Fibroblast of the aortic adventitia (primary cell): ENCODE measurements at places on chromosomes 7 and 10. TPM values are rescaled to one million over a fixed set of nuclear protein-coding genes. Genes with fewer than 3 reads are reported as not detected.

Gene CYP3A5
- total RNA-seq: 1.1 and 2.9 TPM in 2 replicates

Gene NODAL
- not detected in 2 replicates for total RNA-seq

Gene NKX6-2
- not detected in 2 replicates for total RNA-seq

Gene JAKMIP3
- 0.09 and 1.1 TPM in 2 replicates for total RNA-seq

Gene DEPP1
- total RNA-seq: 17.3 and 73.8 TPM in 2 replicates

Gene CLEC2L
- total RNA-seq: not detected in 2 replicates

Gene LRRC61
- total RNA-seq: 0.09 and 2.2 TPM in 2 replicates

Gene DTX2
- total RNA-seq: 3.8 and 6.6 TPM in 2 replicates

Gene EPC1
- 26.7 and 56.9 TPM in 2 replicates for total RNA-seq

Gene TAS2R3
- 1.2 and 2.5 TPM in 2 replicates for total RNA-seq

Gene MSMB
- not detected in 2 replicates for total RNA-seq

Gene C10orf88
- 5.9 and 7.8 TPM in 2 replicates for total RNA-seq

Gene ANKRD61
- total RNA-seq: not detected in 2 replicates

Gene ANKRD2
- total RNA-seq: 0.27 and 0.57 TPM in 2 replicates

Gene POLR2J2
- total RNA-seq: 3.3 and 11.4 TPM in 2 replicates

Gene SORCS1
- total RNA-seq: not detected in 2 replicates

Gene TMEM139
- total RNA-seq: not detected in 2 replicates

Gene A1CF
- total RNA-seq: not detected in 2 replicates

Gene CPVL
- 0.54 and 3.2 TPM in 2 replicates for total RNA-seq

Gene CYP3A4
- total RNA-seq: not detected in 2 replicates

Gene SPDYE9
- total RNA-seq: 0.08 TPM in 1 of 2 replicates, not detected in the other

Gene ZNF775
- total RNA-seq: 2.8 and 4.4 TPM in 2 replicates

Gene ENKUR
- total RNA-seq: 0.09 TPM in 1 of 2 replicates, not detected in the other

Gene LRMDA
- total RNA-seq: 3.6 and 6.3 TPM in 2 replicates

Gene OR2A5
- not detected in 2 replicates for total RNA-seq

Gene NKX2-3
- total RNA-seq: not detected in 2 replicates

Gene SLC35B4
- 7.8 and 18.4 TPM in 2 replicates for total RNA-seq

Gene C10orf62
- total RNA-seq: not detected in 2 replicates

Gene FANK1
- total RNA-seq: 2.3 and 20.4 TPM in 2 replicates

Gene OR6B1
- total RNA-seq: not detected in 2 replicates

Gene EPHB6
- total RNA-seq: 11.0 and 15.2 TPM in 2 replicates

Gene PAPOLB
- total RNA-seq: 0.18 TPM in 1 of 2 replicates, not detected in the other

Gene TAS2R39
- total RNA-seq: not detected in 2 replicates

Gene HECW1
- total RNA-seq: 0.82 and 3.6 TPM in 2 replicates

Gene ELN
- 22.3 and 101 TPM in 2 replicates for total RNA-seq

Gene GSTO2
- 3.4 and 8.9 TPM in 2 replicates for total RNA-seq

Gene MOGAT3
- not detected in 2 replicates for total RNA-seq

Gene ZNF853
- 0.54 and 1.6 TPM in 2 replicates for total RNA-seq

Gene MINDY4
- total RNA-seq: 7.3 and 13.2 TPM in 2 replicates

Gene ATOH7
- total RNA-seq: not detected in 2 replicates

Gene CALD1
- 201 and 686 TPM in 2 replicates for total RNA-seq

Gene ADIRF
- 37.8 and 48.4 TPM in 2 replicates for total RNA-seq

Gene STOX1
- 0.09 TPM in 1 of 2 replicates, not detected in the other for total RNA-seq

Gene PSAP
- total RNA-seq: 615 and 2,167 TPM in 2 replicates

Gene SEMA3D
- 27.1 and 51.2 TPM in 2 replicates for total RNA-seq

Gene BICC1
- total RNA-seq: 123 and 177 TPM in 2 replicates

Gene SPDYE11
- 0.08 TPM in 1 of 2 replicates, not detected in the other for total RNA-seq

Gene PHF14
- 35.6 and 63.1 TPM in 2 replicates for total RNA-seq

Gene ZNF804B
- total RNA-seq: not detected in 2 replicates

Gene VWDE
- 0.08 and 0.09 TPM in 2 replicates for total RNA-seq

Gene FBXO24
- total RNA-seq: 0.54 TPM in 1 of 2 replicates, not detected in the other

Gene WNT2
- 1.8 and 9.9 TPM in 2 replicates for total RNA-seq

Gene PANK1
- 5.2 and 7.2 TPM in 2 replicates for total RNA-seq

Gene MCMBP
- total RNA-seq: 31.4 and 74.3 TPM in 2 replicates

Gene GPNMB
- total RNA-seq: 479 and 525 TPM in 2 replicates

Gene TUBB8
- not detected in 2 replicates for total RNA-seq

Gene GOLGA7B
- total RNA-seq: not detected in 2 replicates
